ENCODE measurements at places on chromosomes 3 and 15.

- DNase-seq, result no peak
These were observed 22.6 kb downstream of the RARRES1 start for GRCh38 chr3:158709666-158710083.

DNA sequence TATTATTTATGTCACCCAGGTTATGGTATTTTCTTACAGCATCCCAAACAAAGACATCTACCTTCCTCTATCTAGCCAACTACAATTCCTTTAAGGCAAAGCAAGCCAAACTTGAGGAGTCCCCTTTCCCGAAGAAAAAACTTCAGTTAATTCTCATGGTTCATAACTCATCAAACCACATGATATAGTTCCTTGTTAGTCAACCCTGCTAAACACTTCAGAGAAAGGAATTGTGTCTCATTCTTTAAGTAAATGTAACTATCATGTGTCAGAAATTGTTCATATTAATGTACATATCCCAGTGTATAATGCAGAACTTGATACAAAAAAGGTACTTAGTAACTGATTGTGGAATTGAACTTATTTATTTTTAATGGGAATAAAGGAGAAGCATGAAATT is 44.4 kb downstream of the ST3GAL6 start:
- no peak for DNase-seq

DNA sequence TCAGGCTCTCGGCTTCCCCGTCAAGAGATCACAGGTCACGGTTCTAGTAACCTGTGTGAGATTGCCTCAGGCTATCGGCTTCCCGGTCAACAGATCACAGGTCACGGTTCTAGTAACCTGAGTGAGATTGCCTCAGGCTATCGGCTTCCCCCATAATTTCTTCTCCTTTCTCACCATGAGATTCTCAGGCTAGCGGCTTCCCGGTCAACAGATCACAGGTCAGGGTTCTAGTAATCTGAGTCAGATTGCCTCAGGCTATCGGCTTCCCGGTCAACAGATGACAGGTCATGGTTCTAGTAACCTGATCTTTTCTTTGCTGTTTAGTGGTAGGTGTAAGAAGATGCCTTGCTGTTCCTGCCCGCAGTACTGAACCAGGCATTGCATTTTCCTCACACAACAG is 418.2 kb upstream of the ZNF717 start:
- DNase-seq, result no peak

GRCh38 chr3:46905661-46906451 is 28.3 kb downstream of the PTH1R start:
- no peak for DNase-seq

DNA sequence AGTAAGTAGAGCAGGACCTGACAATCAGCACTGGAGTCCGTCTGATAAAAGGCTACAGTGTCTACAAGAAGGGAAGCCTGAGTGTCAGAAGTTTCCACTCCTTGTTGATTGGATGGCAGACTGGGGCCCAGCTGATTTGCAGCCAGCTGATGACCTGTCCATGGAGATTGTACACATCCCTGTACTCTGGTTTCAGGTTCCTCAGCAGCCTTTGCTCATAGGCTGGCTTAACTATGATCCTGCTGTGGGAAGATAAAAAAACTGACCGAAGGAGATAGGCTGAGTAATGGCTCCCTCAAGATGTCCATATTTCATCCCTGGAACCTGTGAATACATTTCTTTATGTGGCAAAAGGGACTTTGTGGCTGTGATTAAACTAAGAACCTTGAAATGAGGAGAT is 11.7 kb upstream of the LACTB start:
- DNase-seq, result no peak

GRCh38 chr3:127000119-127000518 is 17.2 kb downstream of the PLXNA1 start:
- DNase-seq, result no peak

GRCh38 chr3:178059119-178059518 is 477.1 kb upstream of the KCNMB2 start:
- DNase-seq, result no peak

GRCh38 chr15:57698991-57699390 is 7.5 kb upstream of the POLR2M start:
- DNase-seq, result no peak

GRCh38 chr3:30676424-30677346 is 70.3 kb downstream of the TGFBR2 start:
- DNase-seq, result no peak

All from activated CD4-positive, alpha-beta T cell treated with anti-CD3 and anti-CD28 coated beads, Interleukin-2, amount 50 U/mL, for 24 hours (primary cell).